GM03348 (cell line): ENCODE measurements at places on chromosomes 7 and 10.

GRCh38 chr7:74452748-74453321 is 871 bp upstream of the GTF2IRD1 start:
- peak; percentile 51 for DNase-seq

- peak; percentile 33 for DNase-seq
Observed at GRCh38 chr7:80552031-80552694, 40.3 kb upstream of the GNAT3 start.

- DNase-seq, result no peak
Observed at GRCh38 chr10:86942441-86943315, 14.7 kb downstream of the MMRN2 start.

DNA sequence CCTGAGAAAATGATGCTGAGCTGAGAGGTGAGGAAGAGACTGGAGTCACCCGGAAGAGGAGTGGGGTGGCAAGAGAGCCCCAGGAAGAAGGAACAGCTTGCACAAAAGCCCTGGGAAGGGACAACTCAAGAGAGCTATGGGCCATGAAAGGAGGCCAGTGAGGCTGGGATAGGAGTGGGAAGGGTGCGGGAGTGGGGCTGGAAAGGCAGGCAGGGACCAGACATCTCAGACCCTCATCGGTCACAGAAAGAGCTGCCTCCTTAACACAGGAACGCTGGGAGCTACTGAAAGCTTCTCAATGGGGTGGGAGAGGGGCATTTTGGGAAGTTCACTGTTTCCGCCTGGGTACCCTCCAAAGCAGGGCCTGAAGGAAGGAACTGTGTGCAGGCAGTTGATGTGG is 122.0 kb upstream of the UNC5B start:
- peak; percentile 4 for DNase-seq

DNA sequence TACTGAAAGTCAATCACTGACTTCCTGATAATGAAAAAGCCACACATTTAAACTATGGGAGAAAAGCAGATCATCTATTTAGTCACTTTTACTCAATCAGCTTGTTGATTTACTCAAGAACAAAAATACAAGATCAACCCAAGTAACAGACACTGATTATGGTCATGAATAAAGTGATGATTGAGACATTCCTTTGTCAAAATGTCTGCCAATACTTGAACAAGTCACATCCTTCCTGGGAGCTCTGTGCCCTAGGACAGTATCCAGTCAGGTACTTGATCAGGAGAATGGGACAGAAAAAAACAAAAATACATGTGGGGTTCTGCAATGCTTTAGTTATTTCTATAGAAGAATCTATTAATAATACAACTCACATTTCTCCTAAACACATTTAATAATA is 150.0 kb upstream of the NEBL start:
- DNase-seq, result no peak

DNA sequence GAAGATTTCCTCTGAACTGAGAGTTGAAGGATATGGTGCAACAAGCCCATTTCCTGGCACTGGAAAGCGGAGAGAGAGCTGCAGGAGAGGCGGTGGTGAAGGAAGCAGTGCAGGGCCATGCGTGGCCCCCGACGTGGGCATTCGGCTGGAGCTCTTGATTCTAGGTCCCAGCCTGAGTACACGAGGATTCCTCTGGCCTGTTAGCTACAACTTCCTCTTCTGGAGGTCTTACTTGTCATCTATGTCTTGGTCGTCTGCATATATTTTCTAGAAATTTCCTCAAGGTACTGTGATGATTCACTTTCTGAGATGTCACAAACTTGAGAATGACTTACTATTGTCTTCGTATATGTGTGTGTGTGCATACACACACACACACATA is 59.2 kb upstream of the JAZF1 start:
- DNase-seq, result no peak

DNA sequence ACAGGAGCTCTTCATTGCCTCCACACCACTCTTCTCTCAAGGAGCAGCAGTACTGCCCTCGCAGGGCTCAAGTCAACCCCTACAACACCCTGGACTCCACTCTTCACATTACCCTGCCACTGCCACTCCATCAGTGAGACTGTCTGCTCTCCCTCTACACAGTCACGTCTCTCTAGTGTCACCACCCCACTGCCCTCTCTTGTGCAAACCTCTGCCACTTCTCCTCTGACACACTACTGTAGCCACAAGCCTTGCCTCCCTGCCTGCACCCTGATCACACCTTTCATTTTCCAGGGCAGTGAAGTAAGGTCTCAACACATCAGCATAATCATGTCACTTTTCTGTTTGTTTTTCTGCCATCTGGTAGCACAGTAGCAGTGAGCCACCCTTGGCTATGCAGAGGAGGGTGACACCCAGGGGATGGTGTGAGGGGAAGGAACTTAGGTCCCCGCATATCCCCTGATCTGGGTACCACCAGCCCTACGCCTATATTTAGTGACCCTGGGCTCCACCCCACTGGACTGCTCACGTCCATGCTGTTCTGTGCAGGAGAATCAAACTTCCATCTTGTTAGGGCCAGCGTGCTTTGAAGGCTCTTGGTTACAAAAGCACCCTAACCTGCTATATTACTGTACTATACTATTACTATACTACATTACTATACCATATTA is 1.6 kb downstream of the C10orf143 start:
- no peak for DNase-seq

GRCh38 chr7:138021889-138022288 is 20.0 kb upstream of the CREB3L2 start:
- no peak for DNase-seq

DNA sequence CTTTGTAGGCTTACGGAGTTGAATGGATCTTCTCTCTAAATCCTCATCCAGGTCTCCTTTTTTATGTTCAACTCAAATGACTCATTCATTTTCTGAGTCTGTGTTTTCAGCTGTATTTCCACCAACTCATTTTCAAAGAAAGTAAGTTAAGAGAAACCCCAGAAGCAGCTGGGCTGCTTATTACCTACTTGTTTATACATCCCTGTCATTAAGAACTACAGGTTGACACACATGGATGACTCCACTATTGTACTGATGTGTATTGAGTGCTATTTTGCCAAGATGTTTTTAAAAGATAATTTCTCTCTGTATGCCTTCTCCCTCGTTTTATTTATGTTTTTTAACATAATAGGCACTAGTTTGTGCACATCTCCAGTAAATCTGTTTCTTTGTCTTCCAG is 41.9 kb downstream of the DGKI start:
- DNase-seq, result no peak

DNA sequence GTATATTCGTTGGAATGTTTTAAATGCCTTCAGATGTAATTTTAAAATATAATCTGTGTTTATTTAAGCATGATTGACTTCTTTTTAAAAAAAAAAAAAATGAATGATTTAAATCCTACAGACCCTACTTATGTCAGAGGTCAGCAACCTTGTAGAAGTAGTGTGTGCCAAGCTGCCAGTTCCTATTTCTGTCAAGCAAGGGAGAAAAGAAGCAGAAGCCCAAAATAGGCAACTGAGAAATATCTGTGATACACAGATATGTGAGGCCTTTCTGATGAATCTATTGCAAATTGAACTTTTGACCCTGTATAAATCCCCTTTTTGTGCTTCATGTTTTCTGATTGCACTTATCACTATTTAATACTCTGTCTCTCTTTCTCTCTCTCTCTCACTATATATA is 199.5 kb downstream of the LRRN3 start:
- DNase-seq, result no peak

GRCh38 chr10:12927896-12928295 is 73.6 kb downstream of the CCDC3 start:
- DNase-seq, result no peak

DNA sequence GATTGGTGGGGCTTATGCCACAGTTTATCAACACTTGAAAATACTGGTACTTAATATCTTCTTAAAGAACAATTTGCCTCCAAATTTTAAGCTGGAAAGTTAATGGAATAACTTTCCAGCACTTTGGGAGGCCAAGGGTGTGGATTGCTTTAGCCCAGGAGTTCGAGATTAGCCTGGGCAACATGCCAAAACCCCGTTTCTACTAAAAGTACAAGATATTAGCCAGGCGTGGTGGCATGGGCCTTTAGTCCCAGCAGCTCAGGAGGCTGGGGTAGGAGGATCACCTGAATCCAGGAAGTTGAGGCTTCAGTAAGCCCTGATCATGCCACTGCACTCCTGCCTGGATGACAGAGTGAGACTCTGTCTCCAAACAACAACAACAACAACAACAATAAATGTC is 56.0 kb downstream of the PRF1 start:
- DNase-seq, result no peak

- DNase-seq, result peak; percentile 56
Observed at GRCh38 chr10:44809647-44810046, 101.5 kb upstream of the TMEM72 start.

DNA sequence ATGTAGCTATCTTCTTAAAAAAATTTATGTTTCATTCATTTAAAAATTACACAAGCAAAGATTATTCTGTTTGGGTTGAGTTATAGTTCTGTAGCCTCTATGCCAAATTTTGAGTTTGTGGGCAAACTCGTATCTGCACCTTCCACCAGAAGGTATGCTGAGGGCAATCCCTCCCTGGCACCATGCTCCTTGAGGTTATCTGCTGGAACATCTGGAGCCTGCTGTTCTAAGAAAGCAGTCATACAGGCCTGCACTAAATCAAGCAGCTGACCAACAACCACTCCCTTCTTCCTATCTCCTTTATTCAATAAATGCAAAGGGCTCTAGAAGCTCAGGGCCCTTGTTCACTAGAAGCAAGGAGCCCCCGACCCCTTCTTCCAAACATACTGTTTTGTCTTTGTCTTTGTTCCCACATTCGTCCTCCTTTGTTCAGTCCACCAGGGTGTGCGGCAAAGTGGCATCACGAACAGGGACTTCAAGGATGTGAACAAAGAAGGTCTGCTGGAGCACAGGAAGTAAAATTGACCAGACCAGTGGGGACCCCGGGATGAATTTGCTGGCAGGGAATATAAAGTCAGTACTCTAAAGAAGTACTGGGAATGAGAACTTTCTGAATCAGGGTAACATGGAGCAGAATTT is 36.4 kb downstream of the OR13A1 start:
- DNase-seq, result no peak

DNA sequence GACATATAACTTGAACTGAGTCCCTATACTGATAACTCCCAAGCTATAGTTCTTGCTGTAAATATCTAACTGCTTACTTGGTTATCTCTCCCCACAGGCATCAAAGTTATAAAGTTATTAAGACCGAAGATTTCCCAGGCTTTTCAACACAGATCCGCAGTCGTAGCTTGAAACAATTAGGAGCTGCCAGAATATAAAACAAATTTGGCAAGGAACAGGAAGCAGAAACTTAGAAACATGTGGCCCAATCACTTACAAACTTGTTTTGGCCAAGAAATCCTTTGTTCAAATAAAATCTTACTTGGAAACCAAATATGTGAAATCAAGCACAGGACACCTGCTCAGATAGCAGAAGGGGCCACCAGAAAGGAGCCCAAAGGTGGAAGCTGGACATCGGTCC is 9.0 kb downstream of the SLC16A12 start:
- no peak for DNase-seq

GRCh38 chr10:28728366-28728765 is 51.0 kb downstream of the BAMBI start:
- DNase-seq, result no peak

- no peak for DNase-seq
Observed at GRCh38 chr10:51606825-51607462, 92.5 kb downstream of the CSTF2T start.

DNA sequence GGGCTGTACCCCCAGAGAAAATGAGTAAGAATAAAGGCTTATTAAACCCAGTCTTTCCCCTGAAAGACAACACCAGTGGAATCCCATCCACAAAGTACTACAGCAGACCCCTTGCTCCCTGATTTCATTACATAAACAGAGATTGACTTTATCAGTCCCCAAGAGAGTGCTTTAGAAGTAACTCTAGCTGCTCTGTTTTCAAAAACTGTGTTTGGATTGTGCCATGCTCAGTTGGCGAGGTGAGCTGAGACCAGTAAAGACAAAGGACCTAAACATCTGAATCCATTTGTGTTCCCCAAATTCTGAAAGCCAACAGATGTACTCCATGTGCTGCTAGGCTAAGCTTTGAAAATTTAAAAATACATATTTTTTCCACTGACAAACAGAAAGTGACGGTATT is 127.0 kb downstream of the ATE1 start:
- no peak for DNase-seq

DNA sequence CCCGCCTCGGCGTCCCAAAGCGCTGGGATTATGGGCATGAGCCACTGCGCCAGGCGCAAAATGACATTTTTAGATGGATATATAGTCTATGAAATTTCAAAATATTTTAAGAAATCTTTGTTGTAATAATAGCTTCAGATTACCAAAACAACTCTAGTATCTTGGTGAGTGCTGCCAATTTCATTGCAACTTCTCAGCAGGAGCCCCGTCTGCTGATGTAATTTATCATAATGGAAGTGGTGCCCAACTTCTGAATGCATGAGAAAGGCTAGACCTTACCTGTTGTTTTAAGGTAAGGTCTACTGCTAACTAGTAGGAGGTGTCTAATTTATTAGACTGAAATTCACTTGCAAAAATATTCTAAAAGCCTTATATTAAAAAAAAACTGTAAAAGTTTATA is 20.0 kb downstream of the PDSS1 start:
- no peak for DNase-seq

- DNase-seq, result no peak
Observed at GRCh38 chr7:75991531-75992082, 2.8 kb downstream of the TMEM120A start.

GRCh38 chr10:125816548-125816947 is 6.5 kb downstream of the UROS start:
- DNase-seq, result no peak

DNA sequence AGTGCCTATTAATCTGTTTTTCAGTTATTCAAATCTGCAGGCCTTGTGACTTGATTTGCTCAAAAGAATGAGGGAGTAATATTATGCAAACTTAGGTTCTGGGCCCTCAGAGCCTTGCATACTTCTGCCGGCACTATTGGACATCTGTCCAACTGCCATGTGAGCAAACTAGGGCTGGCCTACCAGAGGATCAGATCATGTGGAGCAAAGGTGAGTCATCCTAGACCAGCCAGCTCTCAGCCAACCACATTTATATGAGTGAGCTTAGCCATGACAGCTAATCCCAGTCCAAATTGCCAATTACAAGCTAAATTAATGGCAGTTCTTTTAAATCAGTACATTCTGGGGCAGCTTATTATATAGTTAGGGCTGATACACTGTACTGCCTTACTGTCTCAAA is 69.6 kb downstream of the SDHAF3 start:
- peak; percentile 24 for DNase-seq

GRCh38 chr7:47042669-47043068 is 539.2 kb downstream of the TNS3 start:
- no peak for DNase-seq

- DNase-seq, result no peak
Observed at GRCh38 chr10:47335906-47336305, 12.3 kb upstream of the RBP3 start.

DNA sequence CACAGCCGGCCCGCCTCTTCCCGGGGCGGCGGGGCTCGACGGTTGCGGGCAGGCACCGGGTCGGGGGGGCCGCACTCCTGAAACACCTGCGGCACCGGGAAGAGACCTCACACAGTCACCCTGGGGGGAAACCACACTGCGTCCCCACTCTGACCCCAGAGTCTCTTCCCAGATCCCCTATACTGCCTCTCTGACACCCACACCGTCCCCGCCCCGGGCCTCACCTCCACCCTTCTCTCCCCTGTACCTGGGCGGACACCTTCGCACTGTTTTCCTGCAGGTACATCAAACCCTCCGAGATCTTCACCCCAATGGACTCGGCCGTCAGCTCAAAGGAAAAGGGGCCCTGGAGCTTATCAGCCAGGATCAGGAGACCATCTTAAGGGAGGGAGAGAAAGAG is 3.4 kb upstream of the GAL3ST4 start:
- DNase-seq, result no peak

- DNase-seq, result no peak
Observed at GRCh38 chr10:78578929-78579328, 489.8 kb upstream of the ZMIZ1 start.

GRCh38 chr10:89217057-89217990 is 10.2 kb upstream of the CH25H start:
- DNase-seq, result peak; percentile 48
